Nephron progenitor cell (in vitro differentiated cells): ENCODE measurements at places on chromosomes 2 and 18.

DNA sequence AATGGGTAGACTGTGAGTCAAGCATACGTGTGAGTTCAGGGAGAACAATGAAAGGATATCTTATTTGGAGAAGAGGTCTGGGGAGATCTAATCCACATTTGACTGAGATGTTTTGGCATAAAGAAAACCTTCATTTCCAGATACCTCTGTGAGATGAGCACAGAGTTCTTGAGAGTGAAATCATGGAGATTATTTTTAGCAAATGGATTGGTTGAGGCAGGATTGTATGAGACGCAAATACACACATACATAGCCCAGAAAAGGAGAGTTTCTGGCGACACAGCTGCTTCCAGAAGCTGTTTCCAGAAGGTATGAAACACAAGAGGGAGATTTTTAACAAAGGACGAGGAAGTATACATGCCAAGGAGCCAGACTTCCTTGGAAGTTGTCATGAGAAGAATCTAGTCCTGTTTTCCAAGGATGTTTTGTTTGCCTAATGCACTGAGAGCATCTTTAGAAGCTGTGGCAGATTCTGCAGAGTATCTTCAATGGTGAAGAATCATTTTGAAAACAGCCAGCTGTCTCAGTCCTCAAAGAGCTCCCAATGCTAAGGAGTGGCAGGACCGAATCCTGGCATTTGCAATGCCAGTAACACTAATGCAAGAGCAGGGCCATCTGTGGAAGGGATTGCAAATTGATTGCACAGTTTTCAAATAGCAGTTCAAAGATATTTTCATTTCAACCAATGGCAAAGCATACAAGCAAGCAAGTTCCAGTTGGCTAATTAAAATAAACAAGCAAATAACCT lies 177.2 kb downstream of the SETBP1 start:
- DNase-seq, result no peak

DNA sequence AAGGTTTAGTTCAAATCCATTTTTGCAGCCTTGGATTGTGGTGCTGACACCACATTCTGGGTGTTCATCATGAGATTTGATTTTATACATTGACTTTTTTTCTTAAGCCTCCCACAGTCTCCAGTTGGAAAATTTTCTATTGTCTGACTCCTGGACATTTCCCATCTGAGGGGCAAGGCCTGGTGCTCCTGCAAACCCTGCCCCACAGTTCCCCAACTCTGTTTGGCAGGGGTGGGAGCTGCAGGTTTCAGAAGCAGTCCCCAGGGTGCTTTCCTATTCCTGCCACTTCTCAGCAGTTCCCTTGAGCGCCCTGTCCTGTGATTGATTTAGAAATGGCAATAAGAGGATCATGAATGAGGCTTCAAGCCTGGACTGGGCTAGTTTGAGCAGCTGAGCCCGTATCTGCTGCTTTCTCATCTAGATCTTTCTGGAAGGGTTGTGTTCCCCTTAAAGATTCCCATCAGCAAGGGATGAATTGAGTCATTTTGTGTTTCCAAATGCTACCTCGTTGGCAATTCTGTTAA lies 77.0 kb downstream of the CIB4 start:
- no peak for DNase-seq

DNA sequence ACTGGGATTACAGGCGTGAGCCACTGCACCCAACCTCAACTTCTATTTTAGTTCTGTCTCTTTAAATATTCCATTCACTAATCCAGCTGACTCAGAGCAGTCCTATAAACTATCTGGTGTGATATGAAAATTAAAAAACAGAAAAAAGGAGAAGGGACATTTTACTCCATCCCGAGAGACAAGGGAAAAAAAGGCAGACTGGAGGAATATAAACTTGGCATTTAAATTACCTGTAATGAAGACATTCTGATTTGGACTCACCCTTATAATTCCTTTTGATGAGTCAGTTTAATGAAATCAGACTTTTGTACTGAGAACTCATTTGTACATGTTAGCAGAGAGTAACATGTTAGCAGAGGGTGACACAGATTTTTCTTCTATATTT lies 74.8 kb upstream of the RIOK3 start:
- DNase-seq, result no peak

DNA sequence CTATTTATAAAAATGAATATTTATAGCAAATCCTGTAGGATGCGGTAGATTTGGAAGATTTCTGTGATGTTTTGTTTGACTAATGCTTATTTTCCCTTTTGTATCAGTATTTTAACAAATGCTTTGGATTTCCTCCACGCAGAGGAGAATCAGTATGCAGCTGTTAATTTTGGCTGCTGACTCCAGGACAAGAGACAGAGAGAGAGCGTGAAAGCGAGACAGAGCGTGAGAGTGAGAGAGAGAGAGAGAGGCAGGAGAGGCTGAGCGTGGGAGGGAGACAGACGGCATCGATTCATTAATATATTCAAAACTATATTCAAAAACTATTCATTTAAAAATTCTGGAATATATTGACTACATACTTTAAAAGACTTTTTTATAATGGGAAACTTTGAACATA lies 62.5 kb downstream of the RRM2 start:
- DNase-seq, result no peak

DNA sequence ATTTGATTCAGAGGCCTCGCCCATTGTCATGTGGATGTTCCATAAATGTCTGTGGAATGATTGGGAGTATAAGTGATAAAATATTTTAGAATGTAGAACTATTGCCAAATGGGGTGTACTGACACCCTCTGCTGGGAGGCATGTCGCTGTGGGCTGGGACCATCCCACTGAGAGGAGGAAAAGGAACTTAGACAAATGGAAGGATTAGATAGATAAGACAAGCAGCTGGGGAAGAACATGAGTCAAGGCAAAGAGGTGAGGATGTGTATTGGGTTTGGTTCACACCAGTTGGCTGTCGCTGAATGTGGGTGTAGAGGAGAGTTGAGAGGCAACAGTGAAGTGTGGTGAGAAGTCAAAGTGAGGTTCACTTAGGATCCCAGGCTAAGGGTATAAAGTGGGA lies 4.0 kb downstream of the C2orf74 start:
- DNase-seq, result no peak

- no peak for DNase-seq
Measured at GRCh38 chr2:179565807-179566206, 295.6 kb downstream of the ZNF385B start.

DNA sequence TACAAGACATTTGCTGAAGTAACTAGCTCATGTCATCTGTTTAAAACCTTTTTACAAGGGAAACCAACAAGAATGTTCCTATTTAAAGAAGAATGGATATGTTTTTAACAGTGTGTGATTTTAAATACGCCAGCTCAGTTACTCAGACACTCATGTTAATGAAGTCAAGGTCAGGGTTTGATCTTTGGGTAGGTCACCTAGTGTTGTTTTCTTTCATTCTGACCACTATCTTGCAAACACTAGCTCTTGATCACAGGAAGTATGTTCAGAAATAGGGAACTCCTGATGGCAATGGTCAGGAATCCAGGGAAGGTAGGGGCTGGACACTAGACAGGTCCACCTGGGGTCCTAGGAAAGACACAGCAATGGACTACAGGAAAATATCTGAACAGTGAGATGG lies 116.7 kb downstream of the CPS1 start:
- DNase-seq, result no peak

DNA sequence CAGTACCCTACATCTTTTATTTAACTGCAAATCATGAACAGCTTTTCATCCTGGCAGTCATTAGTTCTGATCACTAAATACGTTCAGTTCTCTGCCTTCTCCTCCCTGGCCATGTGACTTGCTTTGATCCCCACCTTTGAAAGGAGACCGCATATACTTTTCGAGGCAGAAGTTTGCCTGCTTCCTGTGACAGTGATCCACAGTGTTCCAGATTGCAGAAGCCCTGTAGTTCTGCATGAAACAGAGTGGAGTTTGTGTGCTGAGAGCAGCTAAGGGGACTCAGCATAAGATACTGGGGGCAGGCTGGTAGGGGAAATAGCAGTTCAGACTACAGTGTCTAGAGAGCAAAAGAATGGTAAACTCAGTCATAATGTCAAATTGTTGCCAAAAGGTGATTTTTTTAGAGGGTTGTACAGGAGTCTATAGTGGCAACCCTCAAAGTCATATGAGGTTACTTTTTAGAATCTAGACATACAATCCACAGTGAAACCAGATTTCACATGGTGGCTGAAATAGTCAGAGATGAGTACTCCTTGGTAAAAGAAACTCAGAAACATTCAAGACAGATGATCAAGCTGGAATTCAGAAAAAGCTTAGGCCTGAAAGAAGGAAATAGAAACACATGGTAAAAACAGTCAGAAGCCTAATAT lies 1800.4 kb upstream of the CELF4 start:
- DNase-seq, result no peak

GRCh38 chr2:9032121-9032520 lies 28.6 kb upstream of the MBOAT2 start:
- DNase-seq, result no peak
